Cerebellum (tissue), 4 donors: ENCODE measurements at places on chromosomes 6 and 20. TPM values are rescaled to one million over a fixed set of nuclear protein-coding genes. Genes with fewer than 3 reads are reported as not detected.

The UST gene
- total RNA-seq = 11.4 TPM

The PKIG gene
- total RNA-seq = 19.7 TPM

The C6orf62 gene
- 85.3 TPM for total RNA-seq

The HSPA1L gene
- 4.2 TPM for total RNA-seq

The MCHR2 gene
- total RNA-seq = 0.91 TPM

The ELOVL2 gene
- total RNA-seq = 22.0 TPM

The HDGFL1 gene
- not detected for total RNA-seq

The TSPO2 gene
- total RNA-seq = not detected

The GRM4 gene
- total RNA-seq = 28.3 TPM

The TPD52L1 gene
- total RNA-seq = 6.7 TPM

The SLC17A2 gene
- total RNA-seq = not detected

The PRPH2 gene
- total RNA-seq = 5.4 TPM

The PDYN gene
- 0.45 TPM for total RNA-seq

The HLA-DPA1 gene
- total RNA-seq = 1.9 TPM

The FAM217A gene
- total RNA-seq = not detected

The LAMP5 gene
- total RNA-seq = 4.4 TPM

The PRKN gene
- 11.5 TPM for total RNA-seq

The MLIP gene
- 6.3 TPM for total RNA-seq

The IBTK gene
- total RNA-seq = 65.4 TPM

The SLC2A10 gene
- 8.0 TPM for total RNA-seq

The AFG1L gene
- 9.3 TPM for total RNA-seq

The LINC00237 gene
- 0.45 TPM for total RNA-seq

The CDH4 gene
- total RNA-seq = 19.3 TPM

The DZANK1 gene
- 3.6 TPM for total RNA-seq
